ENCODE measurements at places on chromosomes 2 and 18.

GRCh38 chr2:44918095-44918775 lies 23.3 kb upstream of the SIX3 start:
- DNase-seq = peak; percentile 28

GRCh38 chr2:38747007-38747424 lies 4.1 kb downstream of the SRSF7 start:
- no peak for DNase-seq

DNA sequence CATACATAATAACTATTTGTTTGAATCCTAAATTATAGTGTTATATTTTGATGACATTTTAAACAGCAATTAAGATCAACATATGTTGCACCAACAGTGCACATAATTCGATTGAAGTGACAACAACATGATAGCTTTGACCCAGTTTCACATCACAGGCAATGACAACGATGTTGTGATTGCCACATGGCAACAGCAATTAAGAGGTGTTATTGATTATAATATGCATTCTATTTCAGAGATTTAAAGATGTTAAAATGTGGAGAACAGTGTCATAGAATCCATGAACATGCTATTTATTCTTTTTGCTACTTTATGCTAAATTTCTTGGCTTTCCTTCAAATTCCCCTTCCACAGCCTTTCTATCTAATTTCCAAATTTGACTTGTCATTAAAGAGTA lies 68.3 kb upstream of the STAT1 start:
- no peak for DNase-seq

DNA sequence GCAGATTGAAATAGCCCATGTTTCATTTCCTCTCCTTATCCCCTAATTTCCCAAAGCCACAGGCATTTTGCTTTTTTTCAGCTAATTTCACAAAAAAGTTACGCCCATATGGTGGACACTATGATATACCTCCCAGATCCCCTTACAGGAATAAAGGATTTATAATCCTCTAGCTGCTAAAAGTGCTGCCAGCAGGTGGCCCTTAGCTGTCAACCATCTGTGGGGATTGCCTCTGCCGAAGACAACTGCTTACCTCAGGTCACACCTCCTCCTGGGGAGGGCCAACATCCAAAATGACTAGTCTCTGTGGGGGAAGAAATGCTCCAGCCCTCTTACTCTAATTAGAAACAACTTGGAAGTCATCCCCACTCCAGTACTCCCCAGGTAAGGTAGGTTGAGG lies 61.0 kb upstream of the EPB41L3 start:
- no peak for DNase-seq

GRCh38 chr2:147862859-147863516 lies 18.2 kb downstream of the ACVR2A start:
- no peak for DNase-seq

DNA sequence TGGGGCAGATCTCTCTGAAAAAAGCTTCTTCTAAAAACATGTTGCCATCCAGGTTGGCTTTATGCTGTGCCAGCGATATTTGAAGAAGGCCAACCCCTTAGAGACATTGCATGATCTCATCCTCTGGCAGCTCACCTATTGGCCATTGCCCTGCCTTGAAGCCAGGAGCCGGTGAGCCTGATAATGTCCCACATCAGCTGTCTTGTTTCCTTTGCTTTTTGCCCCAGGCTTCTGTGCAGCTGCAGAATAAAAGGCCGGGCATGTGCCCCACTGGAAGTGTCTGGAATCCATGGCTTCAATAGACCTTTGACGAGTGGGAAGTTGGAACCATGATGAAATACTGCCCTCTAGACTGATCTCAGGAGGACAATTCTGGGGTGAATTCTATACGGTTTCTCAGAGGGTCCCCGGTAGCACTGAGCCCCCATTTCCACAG lies 523.5 kb upstream of the ZEB2 start:
- DNase-seq = no peak

GRCh38 chr2:224820283-224820991 lies 104.3 kb upstream of the CCDC195 start:
- DNase-seq = no peak

GRCh38 chr2:215862351-215862771 lies 151.0 kb downstream of the MREG start:
- DNase-seq = peak; percentile 15

GRCh38 chr18:77119101-77119850 lies 13.3 kb downstream of the MBP start:
- DNase-seq = no peak

DNA sequence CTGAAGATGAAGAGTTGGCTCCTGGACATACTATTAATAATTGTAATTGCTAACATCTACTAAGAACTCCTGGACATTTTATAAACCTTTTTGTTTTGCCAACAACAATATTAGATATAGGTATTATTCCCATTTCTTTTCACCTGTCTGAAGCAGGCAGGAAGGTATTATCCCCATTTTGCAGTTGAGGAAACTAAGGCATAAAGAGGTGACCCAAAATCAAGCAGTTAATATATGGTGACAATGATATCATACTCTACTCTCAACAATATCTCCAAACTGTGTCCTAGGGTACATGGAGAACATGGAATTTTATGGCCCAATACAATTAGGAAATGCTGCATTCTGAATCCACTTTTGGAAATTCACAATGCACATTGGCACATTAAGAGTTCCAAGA lies 1.8 kb upstream of the NMI start:
- no peak for DNase-seq

- DNase-seq = peak; percentile 36
Observed at GRCh38 chr2:74772046-74772445, 61.9 kb upstream of the HK2 start.

DNA sequence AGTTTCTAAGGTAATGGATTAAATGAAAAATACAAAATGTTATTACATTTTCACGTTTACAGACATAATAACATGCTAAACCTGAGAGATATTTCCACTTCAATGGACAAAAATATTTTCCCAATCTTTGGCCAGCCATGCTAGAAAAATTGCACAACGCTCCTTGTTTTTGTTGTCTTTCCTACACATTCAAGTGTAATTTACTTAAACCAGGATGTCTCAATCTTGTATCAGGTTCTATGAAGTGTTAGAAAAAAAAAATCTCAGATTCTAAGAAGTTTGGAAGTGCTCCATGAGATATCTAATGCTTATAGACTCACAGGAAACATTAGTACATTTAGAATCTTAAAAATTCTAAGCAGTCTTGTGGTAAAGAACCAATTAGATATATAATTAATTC lies 141.8 kb upstream of the SLC35G4 start:
- DNase-seq = no peak

- DNase-seq = peak; percentile 87
Observed at GRCh38 chr2:127219171-127220070, 678 bp downstream of the CYP27C1 start.

GRCh38 chr2:64587561-64587960 lies 63.4 kb downstream of the AFTPH start:
- DNase-seq = no peak

- DNase-seq = no peak
Observed at GRCh38 chr18:56888978-56889377, 237.8 kb downstream of the WDR7 start.

GRCh38 chr2:171964308-171964707 lies 35.4 kb upstream of the METAP1D start:
- DNase-seq = no peak

GRCh38 chr2:26558271-26559043 lies 80.5 kb upstream of the OTOF start:
- DNase-seq = peak; percentile 79

- DNase-seq = no peak
Observed at GRCh38 chr2:175414191-175414881, 232.8 kb upstream of the ATP5MC3 start.

- DNase-seq = peak; percentile 55
Observed at GRCh38 chr18:5510135-5510846, 33.5 kb downstream of the EPB41L3 start.

- DNase-seq = no peak
Observed at GRCh38 chr2:134518101-134518500, 200.7 kb downstream of the TMEM163 start.

- DNase-seq = no peak
Observed at GRCh38 chr2:195370167-195370943, 286.7 kb upstream of the SLC39A10 start.

- no peak for DNase-seq
Observed at GRCh38 chr2:219684721-219685689, 57.6 kb downstream of the SLC4A3 start.

GRCh38 chr2:120381661-120382060 lies 35.7 kb downstream of the INHBB start:
- no peak for DNase-seq

DNA sequence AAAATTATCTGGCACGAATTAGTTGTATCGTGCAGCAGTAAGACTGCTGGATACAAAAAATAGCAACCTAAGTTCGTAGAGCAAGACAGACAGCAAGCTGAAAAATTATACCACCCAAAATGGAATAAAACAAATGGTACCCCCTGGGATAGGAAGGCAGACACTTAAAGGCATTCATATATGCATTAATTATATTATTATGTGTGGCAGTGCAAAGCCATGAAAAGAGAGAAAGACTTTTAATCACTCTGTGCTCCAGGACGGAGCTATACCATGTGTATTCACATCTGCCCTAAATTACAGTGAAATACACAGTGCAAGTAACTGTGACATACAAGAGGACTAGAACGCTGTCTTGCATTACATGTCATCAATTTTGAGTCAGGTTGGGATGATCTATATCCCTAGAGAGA lies 235.9 kb downstream of the GULP1 start:
- peak; percentile 46 for DNase-seq

DNA sequence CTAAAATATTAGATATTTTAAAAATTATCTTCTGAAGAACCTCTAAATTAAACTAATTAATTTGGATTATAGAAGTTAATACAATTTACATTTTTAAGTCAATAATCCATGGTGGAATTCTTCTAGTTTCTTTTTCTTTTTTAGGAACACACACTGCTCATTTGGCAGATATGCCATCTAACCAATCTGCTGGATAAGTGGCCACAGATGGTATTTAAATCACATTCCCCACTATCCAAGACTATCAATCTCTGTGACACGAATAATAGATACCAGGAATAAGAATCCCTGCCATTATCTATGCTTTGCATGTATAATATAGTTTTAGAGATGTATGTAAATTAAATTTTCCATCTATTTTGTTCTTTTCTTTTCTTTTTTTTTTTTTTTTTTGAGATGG lies 58.5 kb downstream of the CABYR start:
- DNase-seq = no peak

DNA sequence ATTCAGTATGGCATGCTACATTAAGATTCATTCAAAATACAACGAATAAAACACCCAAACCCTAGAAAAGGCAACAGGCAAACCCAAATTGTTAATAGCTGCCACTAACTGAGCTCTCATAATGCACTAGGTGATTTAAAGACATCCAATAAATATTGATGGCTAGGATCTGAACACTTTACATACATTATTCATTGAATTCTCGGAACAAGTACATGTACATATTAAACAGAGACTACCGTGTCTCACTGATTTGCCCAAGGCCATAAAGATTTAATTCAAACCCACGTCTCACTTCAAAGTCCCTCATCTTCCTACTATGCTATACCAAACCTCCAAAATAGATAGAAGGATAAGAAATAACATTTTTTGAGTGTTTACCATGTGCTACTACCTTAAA lies 42.1 kb downstream of the THOC1 start:
- DNase-seq = no peak

DNA sequence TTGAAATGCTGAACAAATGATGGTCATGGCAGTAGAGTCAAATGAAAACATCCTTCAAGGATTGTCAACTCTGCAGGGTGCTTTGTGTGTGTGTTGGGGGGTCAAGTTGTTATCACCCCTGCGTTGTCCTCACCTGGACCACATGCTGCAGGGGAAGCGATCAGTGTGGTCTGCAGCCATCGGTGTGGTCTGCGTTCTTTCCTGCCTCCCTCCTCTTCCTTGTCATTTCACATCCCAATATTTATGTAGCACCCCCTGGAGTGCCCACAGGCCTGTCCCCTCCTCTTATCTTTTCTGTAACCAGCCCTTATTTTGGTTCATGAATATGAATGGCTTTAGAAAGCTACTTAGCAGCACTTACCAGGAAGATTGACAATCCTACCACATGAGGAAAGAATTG lies 38.9 kb downstream of the UGP2 start:
- DNase-seq = no peak

GRCh38 chr2:188677142-188677541 lies 297.0 kb upstream of the COL3A1 start:
- DNase-seq = no peak

GRCh38 chr2:70785137-70785911 lies 5.1 kb downstream of the FIGLA start:
- DNase-seq = peak; percentile 81

DNA sequence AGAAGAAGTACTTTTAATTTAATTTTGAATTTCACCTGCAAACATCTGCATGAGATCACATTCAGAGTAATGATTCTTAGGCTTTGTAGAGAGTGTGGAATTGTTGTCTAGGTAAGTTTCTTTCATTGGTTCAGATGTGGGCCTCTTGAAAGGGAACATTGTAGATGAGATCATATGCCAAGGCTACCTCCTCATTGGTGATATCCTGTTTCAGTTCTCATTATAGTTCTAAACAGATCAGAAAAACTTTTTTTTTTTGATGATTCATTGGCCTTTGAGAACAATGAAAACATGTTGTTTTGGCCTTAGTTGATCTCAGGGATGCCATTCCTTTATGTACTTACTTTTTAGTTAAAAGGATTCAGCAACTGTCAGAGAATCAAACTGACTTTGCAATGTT lies 44.5 kb downstream of the EML6 start:
- no peak for DNase-seq

DNA sequence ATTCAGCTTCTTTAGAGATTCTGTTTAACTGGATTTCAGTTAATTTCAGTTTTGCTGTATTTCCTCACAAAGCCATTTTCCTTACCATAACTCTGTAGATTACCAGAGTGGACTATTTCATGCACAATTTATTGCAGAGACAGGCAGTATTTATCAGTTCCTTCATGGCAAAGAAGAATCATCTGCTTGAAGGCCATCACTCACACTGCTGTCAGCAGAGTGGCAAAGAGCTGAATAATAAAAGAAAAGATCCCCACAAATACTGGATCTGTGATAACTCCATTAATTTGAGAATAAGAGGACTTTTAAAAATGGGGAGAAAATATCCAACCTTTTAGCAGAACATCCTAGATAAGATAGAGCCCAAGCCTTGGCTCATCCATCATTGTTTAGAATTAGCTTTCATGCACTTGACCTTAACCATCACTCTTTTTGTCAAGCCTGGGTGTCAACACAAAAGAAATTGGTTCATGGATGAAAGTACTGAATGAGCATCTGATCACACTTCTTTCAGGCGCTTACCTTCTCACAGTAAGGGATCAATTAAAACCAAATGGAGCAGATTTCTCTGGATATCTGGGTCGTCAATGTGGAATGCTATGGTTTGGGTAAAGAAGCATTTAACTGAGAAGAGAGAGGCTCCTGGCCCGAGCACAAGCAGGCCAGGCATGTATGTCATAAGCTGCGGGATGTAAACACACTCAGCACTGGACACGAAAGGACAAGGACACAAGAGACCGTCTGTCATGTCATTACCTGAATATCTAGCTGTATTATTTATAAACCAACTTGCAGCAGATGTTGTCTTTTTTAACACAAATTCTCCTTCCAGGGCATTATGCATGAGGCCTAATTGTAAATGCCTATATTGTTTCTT lies 376.2 kb downstream of the ZNF521 start:
- peak; percentile 50 for DNase-seq

- no peak for DNase-seq
Observed at GRCh38 chr2:37527361-37527760, 144.1 kb downstream of the CDC42EP3 start.

Data from eye (tissue), 1 donor.